ENCODE measurements at places on chromosomes 2 and 18.

- no peak for DNase-seq
These were observed 40.0 kb upstream of the TRIB2 start for GRCh38 chr2:12676771-12677170.

- DNase-seq: peak; percentile 48
These were observed 257.9 kb downstream of the OSR1 start for GRCh38 chr2:19100570-19100969.

DNA sequence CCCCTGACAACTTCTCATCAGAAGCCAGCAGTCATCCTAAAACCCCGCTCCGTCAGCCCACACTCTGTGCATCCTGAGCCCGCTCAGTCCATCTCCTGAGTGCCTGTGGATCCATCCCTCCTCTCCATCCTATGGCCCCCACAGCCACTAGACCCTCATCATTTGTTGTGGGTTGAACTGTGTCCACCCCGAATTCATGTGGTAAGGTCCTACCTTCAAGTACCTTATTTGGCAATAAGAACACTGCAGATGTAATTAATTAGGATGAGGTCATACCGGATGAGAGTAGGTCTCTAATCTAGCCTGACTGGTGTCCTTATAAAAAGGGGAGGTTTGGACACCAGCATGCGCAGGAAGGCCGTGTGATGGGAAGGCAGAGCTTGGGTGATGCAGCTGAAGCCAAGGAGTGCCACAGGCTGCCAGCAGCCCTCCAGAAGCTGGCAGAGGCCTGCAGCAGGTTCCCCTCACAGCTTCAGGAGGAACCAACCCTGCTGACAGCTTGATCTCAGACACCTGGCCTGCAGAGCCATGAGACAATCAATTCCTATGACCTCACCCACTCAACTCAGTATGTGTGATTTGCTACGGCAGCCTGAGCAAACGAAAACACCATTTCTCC is 192.4 kb downstream of the ZBTB7C start:
- no peak for DNase-seq

DNA sequence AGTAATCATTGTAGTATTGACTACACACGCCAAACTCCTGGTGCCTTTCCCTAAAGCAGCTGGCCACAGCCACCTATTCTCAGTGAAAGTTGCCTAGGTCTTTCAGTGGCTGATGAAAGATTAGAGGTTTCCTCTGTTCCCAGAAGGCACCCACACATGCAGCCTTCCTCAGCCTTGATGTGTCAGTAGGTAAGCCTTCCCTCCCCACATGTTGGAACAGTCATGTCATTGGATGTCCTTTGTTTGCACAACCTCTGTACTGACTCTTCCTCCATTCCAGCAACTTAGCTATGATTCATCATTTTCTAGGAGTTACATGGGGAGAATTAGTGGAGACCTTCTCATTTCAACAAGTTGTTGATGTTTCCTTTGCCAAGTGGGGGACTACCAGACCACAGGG is 630.8 kb upstream of the SLC39A10 start:
- no peak for DNase-seq

DNA sequence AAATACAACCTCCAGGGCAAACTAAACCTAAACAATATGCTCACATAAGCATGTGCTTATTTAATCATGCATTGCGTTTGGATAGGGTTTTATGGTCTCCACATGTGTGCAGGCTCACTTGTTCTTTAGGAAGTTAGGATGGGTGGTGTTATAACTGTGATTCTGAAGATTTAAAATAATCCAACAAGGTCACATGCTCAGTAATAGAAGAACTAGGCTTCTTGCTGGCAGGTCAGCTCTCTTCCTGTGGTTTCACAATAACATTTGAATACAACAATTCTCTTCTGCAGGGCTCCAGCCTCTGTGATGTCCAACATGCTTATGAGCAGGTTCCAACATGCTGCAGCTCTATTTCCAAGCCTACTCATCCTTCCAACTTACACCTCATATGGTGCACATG is 84.0 kb downstream of the MYL12B start:
- DNase-seq: no peak

DNA sequence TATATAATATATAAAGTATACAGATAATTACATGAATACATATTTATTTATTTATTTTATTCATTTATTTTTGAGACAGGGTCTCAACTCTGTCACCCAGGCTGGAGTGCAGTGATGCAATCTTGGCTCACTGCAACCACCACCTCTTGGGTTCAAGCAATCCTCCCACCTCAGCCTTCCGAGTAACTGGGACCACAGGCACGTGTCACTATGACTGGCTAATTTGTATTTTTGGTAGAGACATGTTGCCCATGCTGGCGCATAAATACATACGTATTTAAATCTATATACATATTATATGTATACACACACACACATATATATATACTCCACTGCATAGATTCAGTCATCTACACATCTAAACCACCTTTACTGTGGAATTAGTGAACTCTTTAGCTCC is 20.6 kb upstream of the NDUFV2 start:
- DNase-seq: no peak

DNA sequence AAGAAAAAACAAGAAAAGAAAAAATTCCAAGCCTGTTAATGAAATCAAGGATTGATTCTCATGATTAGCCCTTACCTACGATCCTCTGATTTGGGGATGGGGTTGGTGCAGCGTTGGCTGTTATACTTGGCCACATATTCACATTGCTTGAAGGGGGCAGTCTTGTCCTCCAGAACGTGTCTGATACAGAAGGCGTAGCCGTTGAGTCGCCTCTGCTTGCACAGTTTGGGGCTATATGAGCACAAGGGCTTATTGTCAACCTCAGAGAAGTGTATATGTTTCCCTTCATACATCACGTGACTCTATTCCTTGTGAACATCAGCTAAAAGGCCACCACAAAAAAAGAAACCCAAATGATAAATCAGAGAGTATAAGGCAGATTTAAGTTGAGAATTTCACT is 23.2 kb downstream of the INO80D start:
- no peak for DNase-seq

DNA sequence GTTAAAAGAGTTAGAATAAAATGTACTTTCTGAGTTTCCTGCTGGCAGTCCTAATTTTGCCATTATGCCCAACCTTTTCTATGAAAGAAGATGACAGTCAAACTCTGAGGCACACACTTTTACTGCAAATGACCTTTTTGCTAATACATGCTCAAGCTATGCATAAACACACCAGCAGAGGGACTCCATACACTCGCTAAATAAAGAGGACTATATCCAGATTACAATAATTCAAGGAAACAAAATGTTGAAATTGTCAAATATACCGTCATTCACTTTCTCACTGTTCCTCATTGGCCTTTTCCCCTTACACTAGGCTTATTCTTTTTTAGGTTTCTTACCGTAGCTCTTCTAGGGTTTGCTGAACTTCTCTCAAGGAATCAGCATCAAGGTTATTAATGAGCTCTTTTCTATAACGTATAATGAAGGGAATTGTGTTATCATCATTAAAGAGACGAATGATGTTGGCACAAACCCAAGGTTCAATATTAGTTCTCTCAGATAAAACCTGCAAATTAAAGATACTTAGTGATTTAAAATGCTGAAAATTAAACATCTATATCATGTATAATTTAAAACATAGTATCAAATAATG is 25.7 kb downstream of the SRBD1 start:
- no peak for DNase-seq

DNA sequence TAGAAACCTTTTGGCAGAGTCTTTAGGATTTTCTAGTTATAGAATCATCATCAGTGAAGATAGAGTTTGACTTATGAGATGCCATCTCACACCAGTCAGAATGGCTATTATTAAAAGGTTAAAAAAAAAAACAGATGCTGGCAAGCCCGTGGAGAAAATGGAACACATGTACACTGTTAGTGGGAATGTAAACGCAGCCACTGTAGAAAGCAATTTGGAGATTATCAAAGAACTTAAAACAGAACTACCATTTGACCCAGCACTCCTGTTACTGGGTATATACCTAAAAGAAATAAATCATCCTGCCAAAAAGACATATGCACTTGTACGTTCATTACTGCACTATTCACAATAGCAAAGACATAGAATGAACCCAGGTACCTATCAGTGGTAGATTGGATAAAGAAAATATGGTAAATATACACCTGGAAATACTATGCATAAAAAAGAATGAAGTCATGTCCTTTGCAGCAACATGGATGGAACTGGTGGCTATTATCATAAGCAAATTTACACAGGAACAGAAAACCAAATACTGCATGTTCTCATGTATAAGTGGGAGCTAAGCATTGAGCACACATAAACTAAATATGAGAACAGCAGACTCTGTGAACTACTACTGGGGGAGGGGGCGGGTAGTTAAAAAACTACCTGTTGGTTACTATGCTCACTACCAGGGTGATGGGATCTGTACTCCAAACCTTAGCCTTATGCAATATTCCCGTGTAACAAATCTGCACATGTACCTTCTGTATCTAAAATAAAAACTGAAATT is 279.0 kb downstream of the KIAA1328 start:
- no peak for DNase-seq

DNA sequence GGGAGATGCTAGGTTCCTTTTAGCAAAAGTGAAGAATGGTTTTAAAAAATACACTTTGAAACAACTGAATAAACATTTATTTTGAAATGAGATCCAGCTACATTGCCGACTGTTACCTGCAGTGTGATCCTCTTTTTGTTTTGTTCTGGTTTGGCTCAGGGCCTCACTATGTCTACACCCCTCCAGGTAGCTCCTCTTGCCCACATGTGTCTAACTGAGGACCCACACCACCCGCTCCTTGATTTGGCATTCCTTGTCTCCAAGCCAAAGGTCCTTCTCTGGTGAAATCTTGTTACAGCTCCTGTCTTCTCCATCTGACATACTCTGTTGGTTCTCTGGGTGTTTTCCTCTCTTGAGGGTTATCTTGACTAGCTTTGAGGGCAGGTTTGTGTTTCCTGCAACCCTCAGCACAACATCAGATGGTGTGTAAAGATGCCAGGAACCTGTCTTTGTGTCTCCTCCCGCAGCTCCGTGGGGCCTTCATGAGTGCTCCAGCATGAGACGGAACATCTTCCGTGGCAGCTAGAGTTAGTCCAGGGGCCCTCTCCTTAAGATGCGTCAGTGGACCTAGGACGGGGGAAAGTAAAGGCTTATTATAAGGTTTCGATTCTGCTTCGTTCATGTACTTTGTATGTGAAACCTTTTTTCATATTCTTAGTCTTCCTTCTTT is 32.1 kb downstream of the MAP4K4 start:
- DNase-seq: no peak

- no peak for DNase-seq
These were observed 51.3 kb downstream of the ANKMY1 start for GRCh38 chr2:240506406-240507059.

DNA sequence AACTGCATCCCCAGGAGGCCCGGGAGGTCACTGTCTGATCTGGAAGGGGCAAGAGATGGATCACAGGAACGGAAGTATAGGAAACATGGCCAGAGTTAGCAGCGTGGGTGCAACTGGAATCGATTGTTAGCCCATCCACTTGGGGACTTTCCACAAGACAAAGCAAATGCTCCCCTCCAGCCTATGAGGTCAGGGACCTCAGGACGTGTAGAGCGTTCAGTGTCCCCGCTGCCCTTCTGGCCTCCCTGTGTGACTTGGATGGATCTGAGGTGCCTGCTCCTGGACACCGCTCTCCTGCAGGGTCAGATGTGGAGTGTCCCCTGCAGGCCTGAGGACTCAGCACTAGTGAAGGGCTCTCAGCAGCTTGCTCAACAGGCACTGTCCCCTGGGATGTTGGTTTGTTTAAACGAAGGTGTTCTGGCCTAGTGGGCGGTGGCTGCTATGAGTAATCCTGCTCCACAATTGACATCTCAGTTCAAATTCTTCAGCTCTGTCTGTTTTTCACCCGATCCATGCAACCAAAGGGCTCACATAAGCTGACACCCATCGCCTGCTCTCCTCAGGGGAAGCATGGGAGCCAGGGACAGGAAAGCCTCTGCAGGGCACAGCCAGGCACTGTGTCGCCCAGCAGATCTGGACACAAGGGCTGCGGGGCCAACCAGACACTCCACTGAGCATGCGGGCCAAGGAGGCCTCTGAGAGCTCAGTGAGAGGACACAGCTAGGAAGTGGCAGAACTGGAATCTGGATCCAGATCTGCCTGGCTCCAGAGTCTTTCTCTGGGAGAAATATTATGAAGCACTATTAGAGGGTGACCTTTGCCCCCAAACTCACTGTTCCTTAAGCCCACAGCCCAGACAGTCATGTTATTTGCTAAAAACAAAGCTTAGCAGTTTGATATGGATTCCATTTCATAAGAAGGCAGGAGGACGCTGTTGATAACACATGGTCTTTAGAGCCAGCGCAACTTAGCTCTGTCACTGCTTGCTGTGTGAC is 78.5 kb downstream of the RHOB start:
- no peak for DNase-seq

DNA sequence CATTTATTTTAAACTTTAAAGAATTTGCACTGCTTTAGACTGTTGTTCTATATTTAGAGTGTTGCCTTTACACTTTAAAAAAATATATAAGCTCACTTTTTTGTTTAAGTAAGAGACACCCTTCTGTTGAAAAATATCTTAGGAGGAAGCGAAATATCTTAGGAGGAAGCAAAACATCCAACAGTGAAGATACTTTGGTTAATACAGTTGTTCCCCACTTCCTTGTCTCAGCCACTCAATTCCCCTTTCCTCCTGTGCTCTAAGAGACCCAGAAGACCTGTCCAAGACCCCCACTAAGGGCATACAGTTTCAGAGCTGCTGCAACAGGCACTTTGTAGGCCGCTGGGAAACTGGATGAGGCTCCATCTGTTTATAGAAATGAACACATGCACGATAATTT is 5.7 kb downstream of the SERPINB8 start:
- DNase-seq: no peak

DNA sequence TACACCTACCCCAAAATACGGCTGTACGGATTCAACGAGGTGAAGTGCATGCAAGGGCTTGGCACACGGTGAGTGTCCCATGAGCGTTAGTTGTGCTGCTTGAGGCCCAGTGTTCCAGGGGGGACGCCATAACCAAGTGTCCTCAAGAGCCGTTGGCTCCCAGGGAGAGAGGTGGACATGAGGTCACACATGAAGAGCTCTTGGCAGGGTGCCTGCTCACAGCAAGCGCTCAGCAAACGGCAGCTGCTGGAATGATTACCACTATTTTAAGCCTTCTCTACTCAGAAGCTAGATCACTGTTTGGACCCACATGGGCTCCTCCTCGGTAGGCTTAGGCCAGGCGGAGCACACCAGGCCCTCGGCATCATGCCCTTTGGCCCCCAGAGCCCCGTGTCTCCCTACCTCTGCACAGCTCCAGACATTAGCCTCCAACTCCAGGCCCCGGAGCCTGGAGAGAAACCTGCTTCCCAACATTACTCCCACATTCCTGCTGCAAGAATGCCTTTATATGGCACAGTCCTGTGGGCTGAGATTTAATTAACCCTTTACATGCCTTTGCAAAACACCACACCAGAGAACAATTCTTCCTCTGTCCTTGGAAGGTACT is 68.4 kb upstream of the PPP1CB start:
- DNase-seq: no peak

- peak; percentile 65 for DNase-seq
These were observed 604 bp downstream of the COQ10B start for GRCh38 chr2:197453914-197454398.
